ENCODE measurements at places on chromosomes 12 and 14. TPM values are rescaled to one million over a fixed set of nuclear protein-coding genes. Genes with fewer than 3 reads are reported as not detected.

GRCh38 chr14:72454388-72455160, 439.3 kb downstream of the DPF3 start:
- no peak overlapping the region for H3K4me3 ChIP-seq
- no peaks in the 10 kb centered on the region for H3K4me1 ChIP-seq
- no peaks in the 10 kb centered on the region for H3K36me3 ChIP-seq
- H3K27me3 ChIP-seq: no peaks in the 10 kb centered on the region
- DNase-seq: no peak
- no peak overlapping the region for H3K27ac ChIP-seq

Gene MFAP5
- total RNA-seq: 186 TPM

Gene CEP290
- total RNA-seq: 17.8 TPM

- DNase-seq: no peak
- H3K27me3 ChIP-seq: no peaks in the 10 kb centered on the region
- peaks cover 18% of the 10 kb centered on the region for H3K4me1 ChIP-seq
- no peaks in the 10 kb centered on the region for H3K36me3 ChIP-seq
These were observed 26.4 kb downstream of the TBX3 start for GRCh38 chr12:114657597-114657920.

GRCh38 chr12:95548056-95548538, 3.2 kb downstream of the USP44 start:
- peak overlapping the region; percentile 96 for H3K4me3 ChIP-seq
- H3K4me1 ChIP-seq: no peaks in the 10 kb centered on the region
- no peaks in the 10 kb centered on the region for H3K36me3 ChIP-seq
- H3K27me3 ChIP-seq: no peaks in the 10 kb centered on the region
- H3K27ac ChIP-seq: peak overlapping the region; percentile 68

DNA sequence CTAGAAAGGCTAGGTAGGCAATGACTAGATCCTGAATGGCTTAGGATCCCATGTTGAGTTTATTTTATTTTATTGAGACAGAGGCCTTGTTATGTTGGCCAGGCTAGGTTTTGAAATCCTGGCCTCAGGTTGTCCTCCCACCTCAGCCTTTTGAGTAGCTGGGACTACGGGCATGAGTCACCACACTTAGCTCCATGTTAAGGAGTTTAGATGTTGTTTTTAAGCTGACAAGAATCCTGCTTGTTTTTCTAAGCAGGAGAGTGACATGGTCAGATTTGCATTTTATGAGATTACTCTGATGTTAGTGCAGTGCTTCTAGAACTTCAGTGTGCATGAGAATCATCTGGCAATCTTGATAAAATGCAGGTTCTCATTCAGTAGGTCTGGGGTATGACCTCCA, 14.5 kb downstream of the CCDC198 start:
- no peaks in the 10 kb centered on the region for H3K27me3 ChIP-seq
- H3K4me3 ChIP-seq: no peak overlapping the region
- no peak overlapping the region for H3K27ac ChIP-seq
- H3K36me3 ChIP-seq: no peaks in the 10 kb centered on the region

DNA sequence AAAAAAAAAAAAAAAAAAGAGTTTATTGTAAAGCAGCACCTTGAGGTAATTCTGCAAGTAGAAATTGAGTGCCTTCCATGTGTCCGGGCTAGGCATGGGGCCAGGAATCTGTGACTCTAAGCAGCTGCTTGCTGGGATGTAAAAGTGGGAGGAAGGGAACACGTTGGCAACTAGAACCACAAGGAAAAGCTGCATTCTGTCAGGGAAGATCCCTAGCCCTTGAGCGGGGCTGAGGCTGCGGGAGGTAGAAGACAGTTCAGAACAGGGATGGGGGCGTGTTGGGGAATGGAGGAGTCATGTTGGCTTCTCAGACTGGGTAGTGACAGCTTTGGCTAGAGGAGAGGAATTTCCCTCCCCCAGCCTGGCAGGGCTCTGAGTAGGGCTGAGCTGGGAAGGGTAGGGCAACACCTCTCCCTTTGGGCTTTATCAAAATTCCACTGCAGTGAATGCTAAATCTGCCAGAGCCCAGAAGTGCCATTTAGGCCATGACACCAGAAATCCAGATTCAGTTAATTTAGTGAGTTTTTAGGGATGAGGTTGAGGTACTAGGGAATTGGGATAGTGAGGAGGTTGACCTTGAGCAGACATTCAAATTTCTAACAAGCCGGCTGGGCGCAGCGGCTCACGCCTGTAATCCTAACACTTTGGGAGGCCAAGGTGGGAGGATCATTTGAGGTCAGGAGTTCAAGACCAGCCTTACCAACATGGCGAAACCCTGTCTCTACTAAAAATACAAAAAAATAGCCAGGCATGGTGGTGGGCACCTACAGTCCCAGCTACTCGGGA, 3.4 kb upstream of the TRAFD1 start:
- no peaks in the 10 kb centered on the region for H3K36me3 ChIP-seq
- peak overlapping the region; percentile 48 for H3K27ac ChIP-seq
- H3K4me1 ChIP-seq: peaks cover 30% of the 10 kb centered on the region

DNA sequence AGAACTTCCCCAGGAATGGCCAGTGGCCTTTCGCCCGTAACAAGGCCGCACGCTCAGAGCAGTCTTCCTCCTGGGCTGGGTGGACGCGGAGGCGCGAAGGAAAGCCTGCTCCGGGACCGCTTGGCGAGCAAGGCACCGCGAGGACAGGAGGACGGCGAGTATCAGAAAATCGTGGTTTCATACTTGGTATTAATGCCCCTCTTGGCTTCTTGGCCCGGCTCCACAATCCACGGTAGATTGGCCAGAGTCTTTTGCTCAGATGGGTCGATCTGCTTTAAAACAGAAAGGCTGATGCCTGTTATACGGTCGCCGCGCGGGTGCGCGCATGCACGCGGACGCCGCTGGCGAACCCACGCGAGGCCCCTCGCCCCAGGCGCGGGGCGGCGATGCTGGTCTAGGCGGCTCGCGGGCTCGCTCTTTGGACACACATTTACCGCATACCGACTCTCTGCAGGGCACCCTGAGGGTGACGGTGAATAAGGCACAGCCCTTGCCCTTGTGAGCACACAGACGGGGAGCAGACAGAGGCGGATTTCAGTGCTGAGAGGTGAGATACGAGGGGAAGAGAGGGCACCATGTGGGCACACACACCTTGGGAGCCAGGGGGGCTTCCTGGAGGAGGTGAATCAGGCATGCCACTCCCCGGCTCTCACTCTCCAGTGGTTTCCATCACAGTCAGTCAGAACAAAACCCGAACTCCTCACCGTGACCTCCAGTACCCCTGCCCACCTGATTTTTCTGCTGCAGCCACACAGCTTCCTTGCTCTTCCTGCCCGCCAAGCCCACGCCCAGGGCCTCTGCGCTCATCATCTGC, 100.7 kb downstream of the APAF1 start:
- H3K36me3 ChIP-seq: no peaks in the 10 kb centered on the region
- no peaks in the 10 kb centered on the region for H3K27me3 ChIP-seq
- H3K4me1 ChIP-seq: peaks cover 6% of the 10 kb centered on the region
- H3K27ac ChIP-seq: no peak overlapping the region

Gene TCTN1
- total RNA-seq: 40.9 TPM

GRCh38 chr12:78062786-78063185, 232.1 kb downstream of the NAV3 start:
- no peak for DNase-seq
- no peaks in the 10 kb centered on the region for H3K4me1 ChIP-seq
- no peak overlapping the region for H3K27ac ChIP-seq
- H3K27me3 ChIP-seq: no peaks in the 10 kb centered on the region
- H3K4me3 ChIP-seq: no peak overlapping the region

Gene RIN3
- 47.4 TPM for total RNA-seq

DNA sequence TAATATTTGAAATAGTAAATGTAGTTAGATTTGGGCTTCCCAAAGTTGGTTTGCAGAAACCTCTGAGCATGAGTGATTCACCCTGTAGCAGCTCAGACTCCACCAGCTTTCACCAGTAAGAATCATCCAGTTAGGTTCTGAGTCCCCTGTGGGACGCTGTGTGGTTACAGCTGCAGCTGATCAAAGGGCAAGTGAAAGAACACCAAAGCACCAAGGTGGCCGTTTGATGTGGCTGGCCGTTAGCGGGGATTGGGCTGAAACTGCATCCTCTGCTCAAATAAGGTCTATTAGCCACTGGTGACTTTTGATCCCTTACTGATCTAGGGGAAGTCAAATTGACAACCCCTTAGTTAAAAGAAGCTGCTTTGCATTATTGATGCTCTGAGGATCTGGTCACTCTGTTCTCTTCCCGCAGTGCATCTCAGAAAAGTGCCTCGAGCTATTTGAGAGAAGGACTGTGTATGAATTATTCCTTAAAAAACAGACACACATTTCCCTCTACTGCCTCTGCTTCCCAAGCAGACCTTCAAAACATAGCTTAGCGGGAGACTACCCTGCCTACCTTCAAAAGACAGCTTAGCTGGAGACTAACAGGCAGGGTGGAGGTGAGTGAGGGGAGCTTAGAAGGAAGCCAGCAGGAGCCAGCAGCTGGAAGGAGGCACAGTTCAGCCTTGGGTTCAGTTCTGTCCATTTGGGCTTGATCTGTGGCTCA, 3.7 kb downstream of the ABHD12B start:
- H3K27ac ChIP-seq: no peak overlapping the region
- DNase-seq: no peak
- peaks cover 7% of the 10 kb centered on the region for H3K27me3 ChIP-seq
- no peak overlapping the region for H3K4me3 ChIP-seq

Gene SRGAP1
- 24.1 TPM for total RNA-seq

Gene GRIN2B
- total RNA-seq: not detected

- no peak for DNase-seq
- H3K36me3 ChIP-seq: no peaks in the 10 kb centered on the region
- no peaks in the 10 kb centered on the region for H3K27me3 ChIP-seq
- H3K27ac ChIP-seq: no peak overlapping the region
These were observed 111.8 kb upstream of the DNM1L start for GRCh38 chr12:32567296-32567674.

DNA sequence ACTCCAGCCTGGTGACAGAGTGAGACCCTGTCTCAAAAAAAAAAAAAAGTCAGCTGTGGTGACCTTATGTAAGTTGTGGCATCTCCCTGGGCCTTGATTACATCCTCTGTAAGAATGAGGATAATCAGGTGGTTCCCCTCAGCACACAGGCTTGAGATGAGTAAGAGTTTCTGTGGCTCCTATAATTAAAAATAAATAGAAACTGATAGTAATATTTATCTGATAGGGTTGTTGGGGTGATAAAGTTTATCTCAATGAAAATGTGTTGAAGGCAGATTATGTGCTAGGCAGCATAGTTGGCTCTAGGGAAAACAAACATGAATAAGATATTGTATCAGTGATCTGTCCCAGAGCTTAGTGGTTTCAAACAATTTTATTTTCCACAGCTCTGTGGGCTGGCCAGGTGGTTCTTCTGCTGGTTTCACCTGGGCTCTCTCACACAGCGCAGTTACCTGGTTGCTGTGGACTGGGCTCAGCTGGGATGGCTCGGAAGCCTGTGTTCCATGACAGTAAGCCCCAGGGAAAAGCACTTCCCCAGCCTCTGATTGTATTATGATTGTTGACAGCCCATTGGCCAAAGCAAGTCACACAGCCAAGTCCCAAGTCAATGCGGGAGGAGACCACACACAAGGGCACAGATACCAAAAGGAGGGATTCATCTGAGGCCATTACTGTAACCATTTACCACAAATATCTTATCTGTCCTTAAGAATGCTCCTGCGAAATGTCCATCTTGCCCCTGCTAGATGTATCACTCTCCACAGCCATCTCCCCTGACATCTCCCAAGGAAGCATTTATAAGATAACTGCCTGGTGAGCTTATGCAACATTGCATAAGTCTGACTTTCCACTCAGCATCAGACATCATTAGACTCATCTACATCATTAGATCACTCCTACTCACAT, 151.7 kb downstream of the NUAK1 start:
- H3K4me3 ChIP-seq: no peak overlapping the region
- H3K4me1 ChIP-seq: peaks cover 2% of the 10 kb centered on the region
- H3K27me3 ChIP-seq: no peaks in the 10 kb centered on the region

- no peak for DNase-seq
- H3K36me3 ChIP-seq: no peaks in the 10 kb centered on the region
- H3K27ac ChIP-seq: peak overlapping the region; percentile 62
- H3K27me3 ChIP-seq: no peaks in the 10 kb centered on the region
- H3K4me3 ChIP-seq: peak overlapping the region; percentile 6
These were observed 39.8 kb downstream of the SAMD4A start for GRCh38 chr14:54606631-54607133.

Gene GARIN6
- not detected for total RNA-seq

Measured in thoracic aorta (tissue), 2 donors.